ENCODE measurements at places on chromosomes 1 and 21.

DNA sequence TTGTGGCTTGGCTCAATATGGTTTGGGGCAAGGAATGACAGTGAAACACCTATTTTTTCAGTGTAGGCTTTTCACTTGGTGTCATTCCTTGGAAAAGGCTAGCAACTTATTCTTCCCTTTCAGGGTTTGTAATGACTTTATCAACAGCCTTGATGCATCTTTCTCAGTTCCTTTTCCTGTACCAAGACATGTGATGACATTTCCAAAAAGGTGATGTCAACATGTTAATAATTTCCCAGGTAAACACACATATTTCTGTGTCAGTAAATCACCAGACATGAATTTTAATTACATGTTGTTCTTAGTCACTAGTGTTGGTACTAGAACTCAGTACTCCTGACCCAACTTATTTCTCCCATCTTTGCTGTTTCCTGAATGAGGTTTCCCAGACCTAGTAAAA lies 37.8 kb upstream of the RRP15 start:
- DNase-seq = no peak

DNA sequence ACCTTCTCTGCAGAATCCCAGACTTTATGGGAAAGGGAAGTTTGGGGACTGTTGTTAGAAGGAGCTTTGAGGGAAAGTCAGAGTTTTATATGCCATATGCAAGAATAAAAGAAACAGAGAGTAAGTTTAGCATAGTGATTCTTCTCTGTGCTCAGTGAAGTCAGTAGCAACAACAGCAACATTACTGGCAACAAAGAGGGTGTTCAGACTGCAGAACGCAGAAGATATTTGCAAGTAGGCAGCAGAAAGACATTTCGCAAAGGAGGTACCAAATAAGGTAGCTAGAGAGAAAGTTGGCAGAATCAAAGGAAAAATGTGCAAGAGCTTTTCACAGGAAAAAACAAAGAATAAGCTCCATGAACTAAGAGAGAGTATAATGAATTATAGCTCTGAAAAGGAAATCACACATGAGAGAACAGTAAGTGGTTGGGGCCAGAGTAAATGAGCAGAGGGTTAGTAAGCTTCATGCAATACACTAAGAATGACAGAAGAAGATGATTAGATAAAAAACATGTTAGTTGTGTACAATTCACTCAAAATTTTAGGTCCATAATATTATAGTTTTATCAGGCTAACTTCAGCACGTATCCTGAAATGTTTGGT lies 98.1 kb downstream of the NEGR1 start:
- no peak for DNase-seq

DNA sequence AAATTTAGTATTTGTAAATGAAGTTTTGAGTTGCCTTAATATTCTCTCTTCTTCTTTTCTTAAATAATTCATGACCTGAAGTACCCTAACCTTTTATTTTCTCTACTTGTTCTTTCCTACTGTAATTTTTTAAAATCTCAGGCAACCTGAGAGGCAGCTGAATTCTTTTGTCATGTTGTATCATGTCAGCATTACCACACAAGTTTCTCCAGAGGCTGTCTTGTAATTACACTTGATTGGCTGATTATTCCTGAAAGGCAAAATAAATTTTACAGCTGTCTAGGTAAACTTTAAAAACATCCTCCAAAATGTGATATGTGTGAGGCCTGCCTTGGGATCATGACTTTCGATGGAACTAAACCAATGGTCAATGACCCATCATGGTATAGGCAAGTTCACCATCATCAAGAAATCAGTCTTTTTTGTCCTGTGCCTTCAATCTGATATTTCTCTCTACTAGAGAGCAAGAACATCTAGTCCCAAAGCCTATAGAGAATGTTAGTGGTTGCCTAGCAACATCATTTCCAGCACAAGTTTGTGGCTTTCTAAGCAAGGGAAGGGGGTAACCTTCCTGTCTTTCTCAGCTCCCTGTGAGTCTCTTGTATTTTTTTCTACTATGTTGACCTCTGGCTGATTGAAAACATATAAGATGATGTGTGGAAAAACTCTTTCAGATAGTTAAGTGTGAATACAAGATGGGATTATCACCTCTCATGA lies 115.5 kb downstream of the GABPA start:
- DNase-seq = no peak

DNA sequence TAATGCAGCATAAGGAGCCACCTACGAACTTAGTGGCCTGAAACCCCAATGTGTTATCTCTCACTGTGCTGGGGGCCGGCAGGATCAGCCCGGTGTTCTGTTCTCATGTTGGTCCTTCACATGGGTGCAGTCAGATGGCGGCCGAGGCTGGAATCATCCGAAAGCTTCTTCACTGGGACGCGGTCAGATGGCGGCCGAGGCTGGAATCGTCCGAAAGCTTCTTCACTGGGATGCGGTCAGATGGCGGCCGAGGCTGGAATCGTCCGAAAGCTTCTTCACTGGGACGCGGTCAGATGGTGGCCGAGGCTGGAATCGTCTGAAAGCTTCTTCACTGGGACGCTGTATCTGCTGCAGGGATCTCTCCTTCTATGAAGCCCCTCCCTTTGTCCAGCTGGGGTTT lies 12.6 kb upstream of the PCBP3 start:
- no peak for DNase-seq

DNA sequence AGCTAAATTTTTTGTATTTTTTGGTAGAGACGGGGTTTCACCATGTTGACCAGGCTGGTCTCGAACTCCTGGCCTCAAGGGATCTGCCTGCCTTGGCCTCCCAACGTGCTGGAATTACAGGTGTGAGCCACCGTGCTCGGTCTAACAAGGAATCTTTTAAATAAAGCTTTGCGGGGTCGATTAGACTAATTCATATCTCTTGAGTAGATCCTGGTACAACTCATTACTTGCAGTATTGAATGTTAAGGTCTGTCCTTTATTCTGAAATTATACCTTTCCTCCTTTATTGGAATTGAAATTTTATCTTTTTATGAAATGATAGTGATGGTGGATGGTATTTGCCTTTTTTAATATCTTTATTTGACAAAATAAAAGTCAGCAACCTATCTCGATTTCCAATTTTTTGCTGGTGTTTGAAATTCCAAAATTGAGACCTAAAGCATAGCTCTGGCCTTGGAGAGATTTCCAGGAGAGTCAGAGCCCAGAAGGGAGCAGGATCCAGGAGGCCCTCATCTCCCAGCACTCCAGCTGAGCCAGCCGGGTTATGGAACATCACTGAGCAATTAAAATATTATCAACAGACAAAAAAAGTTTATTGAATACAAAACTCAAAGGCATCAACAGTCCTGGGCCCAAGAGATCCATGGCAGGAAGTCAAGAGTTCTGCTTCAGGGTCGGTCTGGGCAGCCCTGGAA lies 4.7 kb downstream of the S100A2 start:
- DNase-seq = no peak

All from NCI-H2107 (cell line).